Eye (tissue), 1 donor: ENCODE measurements at places on chromosomes 3 and 15.

GRCh38 chr3:176839466-176839865, 357.8 kb downstream of the TBL1XR1 start:
- DNase-seq, result no peak

DNA sequence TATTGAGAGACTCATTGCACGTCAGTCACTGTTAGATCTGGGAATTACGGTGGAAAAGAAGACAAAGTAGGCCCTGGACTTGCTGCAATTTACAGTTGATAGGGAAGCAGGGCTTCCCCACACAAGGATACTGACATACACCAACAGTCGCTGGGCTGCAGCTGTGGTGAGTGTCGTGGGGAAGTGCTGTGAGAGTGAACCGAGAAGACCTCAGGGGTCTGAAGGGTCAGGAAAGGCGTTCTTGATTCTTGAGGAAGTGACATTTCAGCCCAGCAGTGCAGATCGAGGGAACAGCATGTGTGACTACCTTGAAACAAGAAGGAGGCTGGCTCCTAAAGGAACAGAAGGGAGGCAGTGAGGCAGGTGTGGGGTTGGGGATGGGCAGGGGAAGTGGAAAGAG, 22.5 kb downstream of the MYZAP start:
- DNase-seq, result no peak

GRCh38 chr3:171219258-171219657, 192.7 kb upstream of the SLC2A2 start:
- no peak for DNase-seq

DNA sequence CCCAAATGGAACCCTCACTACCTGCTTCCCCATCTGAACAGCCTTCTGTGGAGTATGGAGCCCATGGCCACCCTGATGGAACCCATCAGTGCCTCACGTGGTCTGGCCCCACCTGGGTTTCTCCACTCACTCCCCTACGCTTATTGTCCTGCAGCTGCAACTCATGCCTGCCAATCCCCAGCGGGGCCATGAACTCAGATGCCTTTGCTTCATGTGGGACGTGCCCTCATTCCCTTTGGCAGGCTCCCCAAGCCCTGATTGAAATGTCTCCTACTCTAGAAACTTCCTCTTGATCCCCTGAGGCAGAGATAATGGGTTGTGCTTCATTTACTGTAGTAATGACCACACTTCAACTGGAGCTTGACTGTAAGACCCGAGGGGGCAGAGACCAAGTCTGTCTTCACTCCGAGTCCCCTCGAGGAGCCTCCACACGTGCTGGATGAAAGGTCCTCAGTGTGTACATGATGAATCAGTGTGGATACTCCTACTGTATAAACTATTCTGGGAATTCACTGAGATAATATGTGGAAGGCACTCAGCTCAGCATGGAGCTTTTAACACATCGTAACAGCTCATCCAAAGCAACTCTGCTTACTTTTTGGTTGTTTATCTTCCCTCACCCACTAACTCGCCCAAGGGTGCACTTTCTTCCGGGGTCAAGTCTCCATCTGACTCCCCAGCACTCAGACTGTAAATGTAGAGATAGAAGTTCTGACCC, 232.8 kb upstream of the BHLHE40 start:
- DNase-seq, result peak; percentile 8
